ENCODE measurements at places on chromosomes 2 and 18.

- DNase-seq, result no peak
These were observed 440.1 kb downstream of the ZEB2 start for GRCh38 chr2:144079803-144080202.

- no peak for DNase-seq
These were observed 99.2 kb upstream of the ASAP2 start for GRCh38 chr2:9107168-9108025.

GRCh38 chr18:59374128-59374527, 15.1 kb upstream of the LMAN1 start:
- DNase-seq, result no peak

DNA sequence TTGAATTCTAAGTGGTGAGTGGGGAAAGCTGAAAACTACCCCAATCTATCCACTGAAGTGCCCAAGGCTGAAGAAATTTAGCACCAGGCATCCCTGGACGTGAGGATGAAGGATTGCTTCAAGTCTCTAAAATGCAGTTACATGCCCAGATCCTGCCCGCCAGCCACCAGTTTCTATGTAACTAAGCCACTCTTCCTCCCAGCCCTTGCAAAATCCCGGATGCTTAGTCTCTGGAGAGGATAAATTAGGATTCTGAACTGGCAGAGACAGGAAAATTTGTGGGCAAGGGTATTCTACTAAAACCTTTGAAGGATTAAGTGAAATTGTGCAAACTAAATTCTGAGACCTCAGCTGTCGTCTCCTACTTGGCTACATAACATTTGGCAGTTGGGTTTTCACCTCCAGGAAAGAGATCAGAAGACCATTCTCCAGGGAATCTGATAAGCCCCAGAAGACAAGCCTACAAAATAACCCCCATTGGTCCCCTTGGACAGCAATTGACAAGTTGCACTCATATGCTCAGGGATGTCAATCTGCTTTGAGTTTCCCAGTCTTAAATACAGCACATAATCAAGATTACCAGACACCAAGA, 93.9 kb upstream of the CD226 start:
- DNase-seq, result no peak

GRCh38 chr2:81940266-81940955, 1635.9 kb upstream of the LRRTM1 start:
- DNase-seq, result no peak

Measured in CD4-positive, alpha-beta T cell treated with Interleukin-17A for 1 hour (primary cell).